ENCODE measurements at places on chromosomes 2 and 18.

GRCh38 chr2:119708241-119708640 lies 29.2 kb downstream of the TMEM177 start:
- no peak for DNase-seq

DNA sequence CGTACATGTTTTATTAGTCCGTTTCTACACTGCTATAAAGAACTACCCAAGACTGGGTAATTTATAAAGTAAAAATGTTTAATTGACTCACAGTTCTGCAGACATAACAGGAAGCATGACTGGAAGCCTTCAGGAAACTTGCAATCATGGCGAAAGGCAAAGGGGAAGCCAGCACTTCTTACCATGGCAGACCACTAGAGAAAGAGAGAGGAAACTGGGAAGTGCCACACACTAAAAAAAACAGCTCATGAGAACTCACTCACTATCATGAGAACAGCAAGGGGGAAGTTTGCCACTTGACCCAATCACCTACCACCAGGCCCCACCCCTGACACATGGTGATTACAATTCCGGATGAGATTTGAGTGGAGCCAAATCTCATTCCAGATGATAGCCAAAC lies 466.2 kb downstream of the IRS1 start:
- DNase-seq, result no peak

GRCh38 chr2:199404841-199405240 lies 52.9 kb downstream of the SATB2 start:
- DNase-seq, result no peak

- no peak for DNase-seq
These were observed 1.6 kb upstream of the COPS9 start for GRCh38 chr2:240137596-240138253.

DNA sequence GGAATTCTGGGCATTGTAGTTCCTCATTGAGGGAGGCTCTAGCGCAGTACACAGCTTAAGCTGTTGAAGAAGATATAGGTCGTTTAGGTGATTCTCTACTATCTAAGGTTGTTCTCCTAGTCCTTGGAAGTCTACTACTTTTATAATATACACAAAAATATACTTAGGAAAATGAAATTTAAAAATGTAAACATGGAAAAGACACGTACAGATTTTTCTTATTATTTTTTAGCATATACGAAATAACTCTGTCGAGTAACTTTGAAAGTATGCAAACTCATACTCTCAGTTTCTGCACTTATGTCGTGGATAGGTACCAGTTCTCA lies 272 bp upstream of the FASTKD1 start:
- no peak for DNase-seq

GRCh38 chr2:121256720-121257479 lies 28.1 kb downstream of the TFCP2L1 start:
- DNase-seq, result no peak

DNA sequence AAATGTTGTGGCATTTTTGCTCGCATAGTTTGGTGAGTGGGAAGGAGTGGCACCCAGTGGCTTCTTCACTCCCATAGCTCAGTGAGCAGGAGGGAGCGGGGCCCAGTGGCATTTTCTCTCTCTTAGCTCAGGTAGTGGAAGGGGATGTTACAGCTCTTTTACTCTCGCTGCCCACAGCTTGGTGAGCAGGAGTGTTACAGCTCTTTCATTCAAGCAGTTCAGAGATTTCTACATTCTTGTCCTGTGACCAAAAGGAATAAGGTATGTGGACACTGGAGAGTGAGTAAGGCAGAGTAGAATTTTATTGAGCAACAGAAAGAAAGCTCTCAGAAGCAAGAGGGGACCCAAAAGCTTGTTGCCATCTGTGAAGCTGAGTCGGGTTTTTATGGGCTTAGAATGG lies 192.4 kb downstream of the SPAG16 start:
- no peak for DNase-seq

- no peak for DNase-seq
These were observed 134.6 kb downstream of the DHRS9 start for GRCh38 chr2:169203952-169204351.

- no peak for DNase-seq
These were observed 25.4 kb upstream of the CDH7 start for GRCh38 chr18:65725251-65726050.

DNA sequence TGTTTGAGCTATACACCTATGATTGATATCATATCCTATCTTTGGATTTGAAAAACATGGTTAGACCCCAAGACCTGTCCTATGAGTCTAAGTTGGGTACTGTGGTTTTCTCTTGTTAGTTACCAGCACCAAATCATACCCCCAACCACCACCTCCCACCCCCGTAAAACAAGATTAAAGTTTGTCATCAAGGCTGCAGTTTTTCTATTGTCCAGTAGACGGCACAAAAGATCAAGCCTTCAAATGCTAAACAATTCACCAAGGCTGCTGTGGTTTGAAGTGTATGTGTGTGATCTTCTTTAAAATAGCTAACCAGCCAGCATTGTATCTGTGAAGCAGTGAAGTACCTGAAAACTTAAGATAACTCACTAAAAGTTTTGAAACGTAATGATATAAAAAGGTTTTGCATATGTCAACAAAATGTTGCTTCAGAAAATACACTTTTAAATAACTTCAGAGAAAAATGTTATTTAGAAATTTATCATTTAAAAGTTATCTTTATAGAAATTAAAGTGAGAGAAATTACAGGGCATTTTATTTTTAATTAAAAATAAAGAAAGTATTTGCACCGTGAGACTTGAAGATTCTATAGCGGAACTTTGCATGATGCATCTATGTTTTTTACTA lies 5.8 kb upstream of the MEIS1 start:
- DNase-seq, result no peak

DNA sequence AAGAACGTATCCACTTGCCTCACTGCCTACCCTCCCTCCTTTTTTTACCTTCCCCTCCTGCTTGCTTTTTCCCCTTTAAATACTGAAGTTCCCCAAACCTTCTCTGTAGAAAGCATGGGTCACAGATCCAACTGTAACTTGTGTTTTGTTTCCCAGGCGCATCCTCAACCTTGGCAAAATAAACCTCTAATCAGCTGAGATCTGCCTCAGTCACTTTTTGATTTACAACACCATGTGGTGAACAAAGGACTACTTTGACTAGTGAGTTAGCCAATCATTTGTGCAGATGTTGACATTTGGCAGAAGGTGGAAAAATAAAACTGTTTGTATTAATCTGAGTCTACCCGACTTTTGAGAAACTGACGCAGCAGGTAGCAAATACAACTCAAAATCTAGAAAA lies 23.3 kb upstream of the MCM6 start:
- DNase-seq, result no peak

- no peak for DNase-seq
These were observed 9.5 kb downstream of the CAPN14 start for GRCh38 chr2:31207790-31208189.

- no peak for DNase-seq
These were observed 347.7 kb downstream of the KIAA1328 start for GRCh38 chr18:37176621-37176934.

GRCh38 chr2:238064376-238064775 lies 3.6 kb downstream of the SCLY start:
- DNase-seq, result no peak

- DNase-seq, result no peak
These were observed 327.5 kb upstream of the SALL3 start for GRCh38 chr18:78652001-78652545.

DNA sequence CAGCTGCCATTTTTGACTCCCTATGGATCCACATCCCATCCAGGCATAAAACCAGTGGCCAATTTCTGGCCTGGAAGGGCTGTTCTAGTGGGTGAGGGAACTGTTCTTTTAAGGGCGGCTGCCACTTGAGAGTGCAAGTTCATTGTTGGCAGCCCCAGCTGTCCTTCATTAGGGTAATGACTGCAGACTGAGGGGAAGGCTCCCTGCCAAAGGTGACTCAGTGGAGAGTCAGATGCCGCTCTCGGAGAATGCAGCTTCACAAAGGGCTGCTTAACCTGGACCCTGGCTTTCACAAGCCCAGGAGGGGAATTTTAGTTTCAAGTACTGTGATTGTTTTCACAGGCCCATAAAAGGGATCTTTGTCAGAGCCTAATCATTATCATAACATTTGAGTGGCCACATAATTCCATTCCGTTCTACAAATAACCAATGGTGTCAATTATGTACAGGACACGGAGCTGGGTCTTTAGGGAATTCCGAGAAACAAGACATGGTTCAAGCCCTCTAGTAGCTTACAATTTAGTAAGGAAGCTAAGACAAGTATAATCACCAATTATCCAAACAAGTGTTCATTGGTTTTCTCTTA lies 235.7 kb downstream of the CDCA7 start:
- no peak for DNase-seq

DNA sequence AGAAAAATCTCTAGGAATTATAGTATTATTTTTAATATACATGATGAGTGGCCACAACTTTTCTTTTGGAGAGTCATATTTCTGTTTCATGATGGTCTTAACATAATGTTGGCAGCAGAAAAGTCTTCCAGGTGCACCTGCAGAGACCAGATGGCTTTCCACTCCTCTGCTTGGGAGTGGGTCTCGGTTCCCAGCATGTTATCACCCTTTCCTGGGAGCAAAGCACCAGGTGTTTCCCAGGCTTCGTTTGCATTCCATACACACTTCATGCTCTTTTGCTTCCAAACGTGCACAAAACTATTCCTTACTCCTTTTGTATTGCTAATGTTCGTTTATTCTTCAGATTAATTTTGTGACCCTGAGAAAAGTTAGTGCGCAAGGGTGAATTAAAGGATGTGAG lies 305.2 kb downstream of the CDH2 start:
- no peak for DNase-seq

DNA sequence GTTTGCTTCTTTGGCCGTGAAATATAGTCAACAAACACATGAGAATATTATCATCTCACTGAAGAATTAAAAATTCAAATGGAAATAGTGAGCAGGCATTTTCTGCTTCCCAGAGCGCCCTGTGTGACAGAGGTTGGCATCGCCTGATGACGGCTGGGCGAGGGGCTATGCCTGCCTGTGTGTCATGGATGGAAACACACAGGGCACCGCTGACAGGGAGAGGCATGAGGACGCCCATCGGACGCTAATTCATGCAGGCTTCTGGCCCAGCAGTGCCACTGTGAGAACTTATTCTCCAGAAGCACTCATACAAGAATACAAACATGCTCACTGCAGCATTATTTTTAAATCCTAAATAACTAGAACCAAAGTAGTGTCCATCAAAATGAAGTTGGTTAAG lies 61.4 kb upstream of the OTOS start:
- no peak for DNase-seq

GRCh38 chr2:21306235-21306634 lies 182.5 kb downstream of the TDRD15 start:
- no peak for DNase-seq

DNA sequence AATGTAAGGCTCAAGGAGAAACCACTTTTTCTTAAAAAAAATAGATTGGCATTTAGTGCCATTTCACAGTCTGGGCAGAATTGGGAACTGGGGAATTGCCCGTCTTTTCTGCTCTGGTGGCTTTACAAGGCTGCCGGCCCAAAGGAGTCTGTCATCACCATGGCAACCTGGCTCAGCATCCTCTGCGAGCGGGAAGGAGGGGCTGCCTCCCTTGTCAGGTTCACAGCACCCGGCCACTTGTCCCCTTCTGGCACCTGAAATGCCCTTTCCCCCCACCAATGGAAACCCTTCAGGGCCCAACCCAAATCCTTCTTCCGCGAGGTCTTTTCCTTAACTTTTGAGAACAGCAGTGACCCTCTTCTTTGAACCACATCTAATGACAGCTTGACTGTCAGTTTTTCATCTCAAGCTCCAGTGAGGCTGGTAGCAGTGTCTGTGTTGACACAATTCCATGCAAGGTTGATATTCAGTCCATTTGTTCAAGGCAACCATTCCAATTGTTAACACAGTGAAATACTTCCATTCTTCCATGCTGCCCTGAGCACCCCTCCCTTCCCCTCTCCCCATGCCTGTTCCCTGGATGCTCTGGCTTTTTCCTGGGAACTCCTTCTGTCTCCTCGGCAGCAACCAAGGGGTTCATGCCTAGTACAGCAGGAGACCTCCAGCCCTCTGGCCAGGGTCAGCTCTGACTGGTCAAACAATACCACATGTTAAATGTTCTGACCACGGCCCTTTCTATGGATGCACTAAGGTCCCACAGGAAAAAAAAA lies 79.6 kb downstream of the DNER start:
- no peak for DNase-seq

DNA sequence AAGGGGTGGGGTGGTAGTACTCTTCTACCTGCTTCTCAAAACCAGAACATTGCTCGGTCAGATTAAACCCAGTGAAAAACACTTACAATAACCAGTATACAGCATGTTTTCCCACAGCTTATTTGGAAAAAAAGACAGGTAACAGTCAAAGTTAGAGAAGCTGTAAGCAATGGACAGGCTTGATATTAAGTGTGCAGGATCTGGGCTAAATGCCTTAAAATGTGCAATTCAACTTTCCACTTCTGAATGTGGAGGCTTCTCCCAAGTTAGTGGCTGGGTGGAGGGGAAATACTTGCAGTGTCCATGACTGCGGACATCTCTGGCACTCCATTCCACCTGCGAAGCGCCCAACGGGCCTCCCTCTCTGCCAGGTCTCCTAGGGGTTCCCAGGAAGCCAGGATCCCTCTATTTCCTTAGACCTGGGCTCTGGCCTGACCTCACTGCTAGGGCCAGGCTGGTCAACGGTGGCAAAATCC lies 5.3 kb downstream of the ZEB2 start:
- DNase-seq, result no peak

- no peak for DNase-seq
These were observed 9.1 kb upstream of the COL3A1 start for GRCh38 chr2:188964976-188965546.

DNA sequence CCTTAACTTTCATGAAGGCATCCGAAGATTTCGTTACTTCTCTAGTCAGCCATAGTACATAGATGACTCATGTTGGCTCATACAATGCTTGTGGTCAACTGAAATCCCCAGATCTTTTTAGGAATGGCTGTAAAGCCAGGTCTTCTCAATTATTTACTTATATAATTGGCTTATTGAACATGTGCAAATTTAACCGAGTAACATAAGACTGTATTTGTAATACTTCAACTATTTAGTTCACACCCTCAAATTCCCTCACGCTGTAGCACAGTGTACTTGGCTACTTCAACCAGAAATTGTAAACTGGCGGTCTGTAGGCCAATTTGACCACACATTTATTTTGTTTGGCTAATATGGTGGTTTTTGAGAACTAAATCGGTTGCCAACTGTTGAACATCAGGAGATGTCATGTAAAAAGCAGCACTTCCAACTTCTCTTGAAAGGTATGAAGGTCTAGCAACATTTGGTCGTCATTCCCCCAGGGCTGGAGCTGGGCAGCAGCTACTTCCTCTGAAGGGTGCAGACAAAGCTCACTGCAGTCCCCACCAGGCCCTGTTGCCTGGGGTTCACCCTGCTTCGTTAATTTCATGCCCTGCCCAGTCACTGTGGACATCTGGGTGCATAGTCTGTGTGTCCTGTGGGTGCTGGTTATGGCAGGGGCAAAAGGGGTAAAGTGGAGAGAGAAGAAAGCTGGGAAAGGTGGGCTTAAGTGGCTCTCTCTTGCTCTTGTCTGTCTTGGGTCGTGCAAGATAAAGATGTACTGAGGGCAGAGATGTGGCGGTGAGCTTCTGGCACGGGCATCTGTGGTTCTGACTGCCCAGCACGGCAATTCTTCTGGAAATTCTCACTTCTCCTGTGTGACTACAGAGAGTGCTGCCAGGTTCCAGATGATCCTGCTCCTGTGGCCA lies 3.2 kb upstream of the SH3RF3 start:
- DNase-seq, result no peak

- no peak for DNase-seq
These were observed 61.0 kb upstream of the DTNA start for GRCh38 chr18:34649080-34649479.

- DNase-seq, result no peak
These were observed 339.8 kb downstream of the DYSF start for GRCh38 chr2:71792926-71793761.

- DNase-seq, result no peak
These were observed 8.1 kb upstream of the GREB1 start for GRCh38 chr2:11525762-11526161.

- DNase-seq, result no peak
These were observed 210.6 kb downstream of the CAMKMT start for GRCh38 chr2:44572196-44572900.

Measured in CD8-positive, alpha-beta T cell (primary cell).